ENCODE measurements at places on chromosomes 5 and 9.

- no peak for DNase-seq
Measured at GRCh38 chr9:120663380-120663779, 50.9 kb downstream of the MEGF9 start.

- no peak for DNase-seq
Measured at GRCh38 chr9:5375790-5376477, 36.3 kb upstream of the RLN1 start.

DNA sequence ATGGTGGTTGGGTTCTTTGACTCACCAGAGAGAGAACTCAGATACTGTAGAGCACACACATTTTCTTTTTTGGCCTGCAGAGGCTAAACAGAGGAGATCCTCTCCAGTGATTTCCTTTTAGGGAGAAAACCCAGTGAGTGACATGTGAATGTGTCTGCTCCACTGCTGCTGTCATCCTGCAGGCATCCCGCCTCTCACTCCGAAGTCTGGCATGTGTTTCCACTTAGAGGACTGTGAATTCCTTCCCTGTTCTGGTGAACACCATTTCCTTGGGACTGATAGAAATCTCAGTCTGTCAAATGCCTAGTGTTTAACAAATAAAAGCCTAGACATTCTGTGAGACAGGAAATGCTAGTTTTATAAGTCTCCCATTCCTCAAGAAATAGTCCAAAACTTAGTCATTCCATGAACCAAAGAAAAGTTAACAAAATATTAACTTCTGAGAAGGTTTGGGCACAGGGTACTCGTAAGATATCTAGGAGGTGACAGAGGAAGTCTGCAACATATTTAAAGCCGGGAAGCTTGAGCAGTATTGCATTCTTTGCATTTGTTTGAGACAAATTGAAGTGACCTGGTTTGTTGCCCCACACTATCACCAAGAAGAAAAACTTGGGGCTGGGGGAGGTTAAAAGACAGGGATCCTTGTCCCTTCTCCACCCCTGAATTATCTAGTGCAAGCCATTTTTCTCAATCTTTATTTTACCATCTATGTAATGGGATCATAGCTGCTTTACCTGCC is 74.9 kb upstream of the NIPAL4 start:
- DNase-seq = no peak

DNA sequence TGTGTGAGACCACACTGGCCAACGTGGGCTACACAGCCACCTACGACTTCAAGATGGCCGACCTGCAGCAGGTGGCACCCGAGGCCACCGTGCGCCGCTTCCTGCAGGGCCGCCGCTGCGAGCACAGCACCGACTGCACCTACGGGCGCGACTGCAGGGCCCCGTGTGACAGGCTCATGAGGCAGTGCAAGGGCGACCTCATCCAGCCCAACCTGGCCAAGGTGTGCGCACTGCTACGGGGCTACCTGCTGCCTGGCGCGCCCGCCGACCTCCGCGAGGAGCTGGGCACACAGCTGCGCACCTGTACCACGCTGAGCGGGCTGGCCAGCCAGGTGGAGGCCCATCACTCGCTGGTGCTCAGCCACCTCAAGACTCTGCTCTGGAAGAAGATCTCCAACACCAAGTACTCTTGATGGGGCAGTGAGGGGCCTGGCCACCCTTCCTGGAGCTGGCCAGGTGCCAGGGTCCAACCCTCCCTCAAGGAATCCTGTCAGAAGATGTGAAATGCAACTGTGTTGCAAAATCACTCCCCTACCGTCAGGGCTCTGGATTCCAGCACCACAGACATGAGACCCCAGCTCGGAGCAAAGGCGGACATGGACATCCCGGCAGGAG is 11.1 kb downstream of the DIPK1B start:
- DNase-seq = no peak

DNA sequence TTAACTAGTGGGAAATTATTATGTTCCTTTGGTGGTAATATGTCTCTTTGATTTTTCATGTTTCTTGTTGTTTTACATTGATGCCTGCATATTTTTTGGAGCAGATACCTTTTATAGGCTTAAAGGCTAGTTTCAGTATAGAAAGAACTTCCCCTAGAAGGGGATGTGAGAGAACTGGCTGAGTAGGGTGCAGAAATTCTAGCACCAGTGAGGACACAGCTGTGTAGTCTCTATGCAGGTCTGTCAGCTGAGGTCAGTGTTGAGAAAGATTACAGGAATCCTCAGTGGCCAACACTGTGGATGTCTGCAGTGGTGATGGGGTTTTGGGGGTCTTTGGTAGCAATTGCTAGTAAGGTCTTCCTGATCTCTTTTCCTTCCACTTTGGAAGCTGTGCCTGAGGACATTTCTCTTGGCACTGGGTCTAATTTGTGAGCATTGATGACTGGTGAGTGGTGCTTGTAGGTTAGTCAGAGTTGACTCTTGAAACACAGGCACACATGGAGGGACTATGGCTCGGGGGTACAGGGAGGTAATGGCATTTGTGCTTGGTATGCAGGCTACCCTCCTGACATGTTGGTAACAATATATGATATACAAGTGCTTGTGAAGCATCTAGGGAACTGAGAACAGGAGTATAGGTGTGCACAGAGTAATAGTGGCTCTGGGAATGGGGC is 221.4 kb downstream of the SPATA31D1 start:
- DNase-seq = no peak

GRCh38 chr9:100020121-100020795 is 78.5 kb downstream of the ERP44 start:
- DNase-seq = no peak

GRCh38 chr9:119227422-119227821 is 141.8 kb downstream of the BRINP1 start:
- no peak for DNase-seq

DNA sequence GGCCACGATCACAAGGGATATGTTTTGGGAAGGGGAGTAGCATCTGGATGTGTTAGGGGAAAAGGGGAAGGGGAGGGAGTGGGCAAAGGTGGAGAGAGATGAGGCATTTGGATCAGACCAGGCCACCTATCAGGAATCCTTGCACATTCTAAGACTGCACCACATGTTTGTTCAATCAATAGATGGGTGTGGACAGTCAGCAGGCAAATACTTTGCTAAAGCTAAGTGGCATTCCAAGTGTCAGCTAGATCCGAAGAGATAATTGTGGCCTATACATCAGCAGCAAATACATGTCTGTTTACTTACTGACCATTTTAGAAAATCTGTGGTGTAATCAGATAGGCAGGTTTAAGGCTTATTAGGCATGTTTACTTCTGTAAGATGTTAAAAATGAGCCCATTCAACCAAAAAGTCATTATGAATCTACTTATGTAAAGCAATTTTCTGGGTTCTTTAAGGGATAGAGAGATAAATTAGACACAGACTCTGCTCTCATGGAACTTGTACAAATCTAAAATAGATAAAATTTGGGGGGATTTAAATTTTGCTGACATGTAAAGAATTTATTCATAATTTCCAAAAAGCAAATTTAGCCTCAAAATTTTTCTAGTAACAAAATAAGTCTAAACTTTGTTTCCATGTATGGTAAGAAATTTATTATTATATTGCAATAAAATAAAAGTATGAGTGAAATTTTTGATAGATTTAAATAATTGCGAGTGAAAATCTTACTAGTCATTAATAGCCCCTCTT is 107.3 kb downstream of the SNCAIP start:
- no peak for DNase-seq

Data from activated CD4-positive, alpha-beta T cell treated with anti-CD3 and anti-CD28 coated beads, Interleukin-2, amount 50 U/mL, for 48 hours (primary cell).